ENCODE measurements at places on chromosomes 11 and 22.

- no peak for DNase-seq
Measured at GRCh38 chr11:61150706-61151544, 10.3 kb downstream of the VPS37C start.

DNA sequence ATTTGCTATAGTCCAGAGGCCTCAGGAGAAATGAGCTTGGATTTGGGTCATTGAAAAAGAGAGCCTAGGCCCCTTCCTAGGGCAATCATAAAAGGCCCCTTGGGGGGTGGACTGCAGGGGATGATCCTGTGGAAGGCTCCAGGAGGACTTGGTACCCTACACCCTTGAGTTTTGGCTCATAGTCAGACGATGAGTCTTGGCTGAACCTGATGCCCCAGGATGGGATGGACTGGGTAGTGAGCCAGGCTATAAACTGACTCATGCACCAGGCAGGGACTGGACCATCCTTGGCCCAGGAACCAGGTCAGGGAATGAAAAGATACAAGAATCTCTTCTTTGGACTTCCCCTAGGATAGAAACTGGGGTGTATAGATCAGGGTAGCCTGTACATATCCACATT is 54.2 kb downstream of the NAV2 start:
- no peak for DNase-seq

DNA sequence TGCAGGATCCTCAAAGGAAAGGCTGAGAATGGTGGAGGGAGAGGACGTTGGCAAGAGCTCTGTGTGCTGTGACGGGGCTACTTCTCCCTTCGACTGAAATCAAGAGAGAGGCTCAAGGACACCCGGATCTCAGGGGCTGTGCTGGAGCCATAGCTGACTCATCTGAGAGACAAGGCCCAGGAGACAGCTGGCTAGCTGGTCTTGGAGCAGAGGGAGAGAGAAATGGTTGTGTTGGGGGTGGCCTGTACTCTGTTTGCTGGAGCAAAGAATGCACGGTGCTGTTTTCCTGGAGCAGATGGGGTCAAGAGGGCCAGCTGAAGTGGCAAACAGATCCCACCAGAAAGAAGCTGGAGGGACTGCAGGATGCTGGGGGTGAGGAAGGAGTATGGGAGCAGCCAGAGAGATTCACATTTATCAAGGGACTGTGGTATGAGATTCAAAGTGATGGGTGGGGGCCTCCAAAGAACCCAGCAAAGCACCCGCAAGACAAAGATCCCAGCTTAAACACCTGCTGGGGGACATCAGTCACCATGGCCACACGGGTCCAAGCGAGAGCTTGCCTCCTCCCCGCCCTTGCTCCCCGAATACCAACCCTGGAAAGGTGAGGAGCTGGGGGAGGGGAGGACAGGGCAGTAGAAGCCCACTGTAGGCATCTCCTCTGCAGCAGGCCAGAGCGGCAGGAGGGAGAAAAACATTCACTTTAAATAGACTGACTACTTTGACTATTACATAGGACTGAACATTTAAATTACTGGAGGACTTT is 40.8 kb downstream of the MAP6 start:
- no peak for DNase-seq

DNA sequence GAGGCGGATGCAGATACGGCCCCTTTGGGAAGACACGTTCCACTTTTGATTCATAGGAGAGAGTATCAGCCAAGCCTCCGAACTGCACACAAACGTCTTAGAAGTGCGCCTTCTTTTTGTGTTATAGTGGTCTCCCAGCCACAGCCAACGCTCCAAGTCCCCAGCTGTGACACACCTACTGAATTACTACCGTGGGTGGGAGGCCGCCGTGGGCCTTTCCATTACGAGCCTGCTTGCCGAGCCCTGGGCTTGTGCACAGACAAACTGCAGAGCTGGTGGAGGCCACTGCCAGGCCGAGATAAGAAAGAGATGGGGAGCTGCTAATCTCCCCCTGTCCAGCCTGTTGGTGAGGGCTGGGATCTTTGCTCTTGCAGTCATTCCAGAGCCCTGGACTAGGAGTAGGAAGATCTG is 761 bp downstream of the HMBS start:
- peak; percentile 23 for DNase-seq

- DNase-seq: no peak
Measured at GRCh38 chr22:20279662-20280134, 11.6 kb upstream of the RTN4R start.
